ENCODE measurements at places on chromosomes 7 and 10. TPM values are rescaled to one million over a fixed set of nuclear protein-coding genes. Genes with fewer than 3 reads are reported as not detected.

ZNF804B gene
- total RNA-seq = not detected

NANOS1 gene
- total RNA-seq = 4.5 TPM

MXI1 gene
- 5.6 TPM for total RNA-seq

GNAT3 gene
- not detected for total RNA-seq

MMRN2 gene
- total RNA-seq = 1.4 TPM

- DNase-seq = no peak
Observed at GRCh38 chr7:30633223-30633622, 38.5 kb downstream of the GARS1 start.

DNA sequence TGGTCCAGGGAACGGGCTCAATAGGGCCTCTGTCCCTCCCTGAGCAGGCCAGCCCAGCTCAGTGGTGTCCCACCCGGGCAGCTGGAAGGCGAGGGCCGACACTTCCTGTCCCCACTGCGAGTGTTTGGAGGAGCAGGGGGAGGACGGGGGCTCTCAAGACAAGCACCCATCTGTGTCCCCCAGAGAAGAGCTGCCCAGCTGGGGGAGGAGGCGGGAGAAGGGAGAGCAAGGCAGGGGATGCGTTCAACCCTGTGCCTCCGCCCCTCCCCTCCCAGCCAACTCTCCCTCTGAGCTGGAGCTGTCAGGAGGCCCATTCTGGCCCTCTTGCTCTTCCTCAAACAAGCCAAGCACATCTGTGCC lies 35.7 kb downstream of the ZCCHC24 start:
- no peak for DNase-seq

DNA sequence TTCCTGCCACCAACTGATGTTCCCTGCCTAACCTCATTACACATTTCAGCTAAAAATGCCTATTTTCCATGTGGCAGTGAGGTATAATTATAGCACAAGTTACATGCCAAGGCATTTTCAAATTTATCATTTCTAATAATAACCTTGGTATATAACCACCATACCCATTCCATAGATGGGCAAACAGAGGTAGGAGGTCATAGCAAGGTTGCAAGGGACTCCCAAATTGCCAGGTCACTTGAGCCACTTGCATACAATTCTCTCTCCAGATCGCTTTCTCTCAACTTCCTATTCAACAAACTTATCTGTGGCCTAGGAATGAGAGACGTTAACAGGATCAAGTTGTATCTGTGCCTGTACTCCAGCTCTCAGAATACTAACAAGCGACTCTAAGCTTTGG lies 108.3 kb downstream of the ATXN7L1 start:
- no peak for DNase-seq

GRCh38 chr10:49040601-49041000 lies 74.7 kb downstream of the VSTM4 start:
- DNase-seq = no peak

GRCh38 chr7:41238851-41239331 lies 464.0 kb downstream of the INHBA start:
- DNase-seq = no peak

DNA sequence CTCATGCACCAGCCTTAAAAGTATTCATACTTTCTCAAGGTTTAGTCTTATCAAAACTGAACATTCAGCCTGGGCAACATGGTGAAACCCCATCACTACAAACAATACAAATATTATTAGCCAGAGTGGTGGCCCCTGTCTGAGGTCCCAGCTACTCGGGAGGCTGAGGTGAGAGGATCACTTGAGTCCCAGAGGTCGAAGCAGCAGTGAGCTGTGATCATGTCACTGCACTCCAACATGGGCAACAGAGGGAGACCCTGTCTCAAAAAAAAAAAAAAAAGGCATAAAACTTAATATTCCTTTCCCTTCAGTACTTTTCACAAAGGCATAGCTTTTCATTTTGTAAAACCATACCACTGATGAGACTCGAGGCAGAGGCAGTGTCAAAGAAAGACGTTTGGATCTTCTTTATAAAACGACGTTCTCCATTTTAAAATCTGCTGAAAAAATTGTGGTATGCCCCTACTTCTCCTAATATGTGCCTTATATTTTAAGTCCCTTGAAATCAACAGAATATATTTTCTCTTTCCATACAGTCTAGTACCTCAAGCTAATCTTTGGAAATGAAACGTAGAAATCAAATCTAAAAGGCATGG lies 1.9 kb downstream of the NSUN6 start:
- DNase-seq = no peak

- DNase-seq = peak; percentile 75
Observed at GRCh38 chr10:100866575-100867098, 46.1 kb upstream of the SLF2 start.

DNA sequence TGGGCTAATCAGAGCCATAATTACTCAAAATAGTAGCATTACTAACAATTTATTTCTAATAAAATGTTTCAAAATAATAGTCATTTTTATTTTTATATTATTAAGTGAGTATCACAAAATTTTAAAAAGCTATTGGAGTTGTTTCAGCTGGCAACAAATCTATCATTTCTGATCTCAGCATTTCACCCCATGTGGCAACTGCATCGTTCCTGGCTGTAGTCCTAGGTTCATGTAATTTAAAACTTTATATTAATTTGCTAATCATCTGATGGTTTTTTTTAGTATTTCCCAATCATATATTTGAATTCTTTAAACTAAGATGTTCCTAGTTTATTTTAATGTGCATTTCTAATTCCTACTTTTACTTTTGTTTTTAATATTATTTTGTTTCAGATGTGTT lies 293.0 kb upstream of the AKR1E2 start:
- DNase-seq = no peak

DNA sequence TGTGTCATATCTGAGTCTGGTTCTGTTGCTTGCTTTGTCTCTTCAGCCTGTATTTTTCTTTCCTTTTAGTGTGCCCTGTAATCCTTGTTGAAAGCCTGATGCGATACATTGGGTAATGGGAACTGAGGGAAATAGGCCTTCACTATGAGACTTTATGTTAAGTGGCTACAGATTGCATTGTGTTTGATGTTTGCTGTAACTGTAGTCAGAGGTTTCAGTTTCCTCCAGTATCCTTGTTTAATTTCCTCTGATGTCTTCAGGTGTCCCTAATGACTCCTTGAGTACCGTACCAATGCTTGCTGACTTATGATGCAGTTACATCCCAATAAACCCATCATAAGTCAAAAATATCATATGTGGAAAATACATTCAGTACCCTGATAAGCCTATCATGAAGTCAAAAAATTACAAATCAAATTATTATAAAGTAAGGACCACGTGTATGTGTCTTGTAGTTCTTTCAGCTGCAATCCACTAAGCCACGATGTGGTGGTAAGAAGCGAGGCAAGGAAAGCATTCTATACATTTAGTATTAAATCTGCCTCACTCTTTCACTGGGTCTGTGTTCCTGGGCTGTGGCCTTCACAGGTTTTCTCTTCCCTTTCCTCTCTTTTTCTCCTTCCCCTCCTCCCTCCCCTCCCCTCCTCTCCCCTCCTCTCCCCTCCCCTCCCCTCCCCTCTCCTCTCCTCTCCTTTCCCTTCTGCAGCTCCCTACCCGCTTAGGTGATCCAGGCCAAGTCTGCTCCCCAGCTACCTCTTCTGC lies 13.3 kb upstream of the GIMAP6 start:
- no peak for DNase-seq

All from H9 (cell line).